Activated CD8-positive, alpha-beta memory T cell treated with anti-CD3 and anti-CD28 coated beads for 4 hours (primary cell): ENCODE measurements at places on chromosomes 12 and 14.

DNA sequence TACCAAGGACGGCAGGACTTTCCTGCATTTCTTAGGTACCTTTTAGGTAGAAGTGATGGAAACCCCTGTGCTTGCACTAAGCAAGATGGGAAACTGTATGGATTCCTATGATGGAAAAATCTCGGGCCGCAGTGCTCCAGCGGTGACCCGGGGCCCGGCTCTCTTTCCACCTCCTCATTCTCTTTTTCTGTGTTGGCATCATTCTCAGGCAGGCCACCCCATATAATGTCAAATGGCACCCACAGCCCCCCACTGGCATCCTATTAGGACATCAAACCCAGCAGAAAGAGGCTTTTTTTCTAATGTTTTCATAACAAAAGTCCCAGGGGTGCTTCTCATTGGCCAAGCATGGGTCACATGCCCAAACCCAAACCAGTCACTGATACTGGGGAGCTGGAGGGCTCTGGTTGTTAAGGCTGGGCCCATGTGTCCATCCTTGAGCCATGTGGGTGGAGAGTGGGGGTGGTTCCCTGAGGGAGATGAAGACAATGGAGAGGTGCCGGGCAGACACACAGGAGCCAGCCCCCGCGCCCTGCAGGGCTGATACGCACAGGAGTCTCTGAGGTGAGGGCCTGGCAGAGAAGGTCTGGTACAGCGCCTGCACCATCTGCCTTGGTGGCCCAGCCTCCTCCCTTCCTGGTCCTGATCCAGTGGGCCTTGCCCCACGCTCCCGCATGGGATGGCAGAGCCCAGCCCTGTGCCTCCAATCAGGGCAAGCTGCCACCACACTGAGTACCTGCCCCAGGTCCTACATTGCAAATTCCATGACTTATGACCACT is 142.1 kb downstream of the CALM1 start:
- DNase-seq = no peak

DNA sequence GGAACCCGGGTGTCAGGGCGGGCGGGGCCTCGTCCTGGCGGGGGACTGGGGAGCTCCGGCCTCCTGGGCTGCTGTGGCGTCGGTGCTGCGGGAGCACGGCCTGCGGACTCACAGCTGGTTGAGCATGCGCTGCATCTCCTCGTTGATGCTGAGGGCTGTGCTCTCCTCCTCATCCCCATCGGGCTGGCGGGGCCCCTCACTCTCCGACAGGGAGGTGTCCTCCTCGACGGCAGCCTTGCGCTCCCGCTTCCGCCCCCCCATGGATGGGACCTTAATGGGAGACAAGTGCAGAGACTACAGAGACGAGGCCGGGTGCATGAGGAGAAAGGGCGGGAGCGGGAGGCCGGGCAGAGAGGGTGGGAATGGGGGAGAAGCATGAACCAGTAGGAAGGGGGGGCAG is 7.3 kb downstream of the IFFO1 start:
- DNase-seq = no peak

GRCh38 chr14:27181333-27181732 is 583.5 kb upstream of the NOVA1 start:
- no peak for DNase-seq

- no peak for DNase-seq
These were observed 108.2 kb upstream of the SLC38A4 start for GRCh38 chr12:46933947-46934346.

GRCh38 chr14:69154779-69155178 is 1.9 kb upstream of the DCAF5 start:
- no peak for DNase-seq

- no peak for DNase-seq
These were observed 613 bp downstream of the RECQL start for GRCh38 chr12:21500786-21501257.

DNA sequence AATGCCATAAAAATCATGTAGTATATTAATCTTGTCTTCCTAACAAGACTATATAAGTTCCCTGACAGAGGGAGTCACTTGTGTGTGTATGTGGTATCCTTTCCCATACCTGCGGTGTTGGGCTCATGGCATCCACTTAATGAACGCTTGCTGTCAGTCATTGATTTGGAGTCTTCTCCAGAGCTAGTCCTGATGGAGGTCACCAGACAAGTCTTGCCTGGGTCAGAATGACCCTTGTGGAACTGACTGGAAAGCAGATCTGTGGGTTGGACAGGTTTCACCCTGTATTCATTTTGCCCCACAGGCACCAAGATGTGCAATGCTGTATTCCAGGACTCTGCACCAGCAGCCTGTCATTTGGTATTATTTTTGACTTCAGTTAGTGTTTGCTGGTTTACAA is 27.3 kb upstream of the WNK1 start:
- no peak for DNase-seq

DNA sequence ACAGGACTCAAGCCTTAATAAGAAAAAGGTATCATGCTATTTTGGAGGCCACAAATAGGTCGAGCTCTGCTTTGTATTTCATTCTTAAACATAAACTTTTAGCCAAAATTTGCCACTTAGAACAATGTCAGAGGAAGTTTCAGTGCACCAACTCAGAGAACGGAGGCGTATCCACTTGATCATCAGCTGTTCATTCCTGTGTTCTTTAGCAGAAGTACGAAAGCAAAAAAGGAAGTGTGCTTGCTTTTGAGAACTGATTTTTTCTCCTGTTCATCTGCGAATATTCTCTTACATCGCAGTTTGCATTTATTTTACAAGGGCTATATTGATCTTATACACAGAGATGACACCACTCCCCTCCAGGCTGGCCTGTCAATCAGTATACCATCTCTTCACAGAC is 188.6 kb upstream of the SOX5 start:
- DNase-seq = no peak
